Activated CD8-positive, alpha-beta T cell treated with anti-CD3 and anti-CD28 coated beads for 36 hours (primary cell): ENCODE measurements at places on chromosomes 1 and 21. TPM values are rescaled to one million over a fixed set of nuclear protein-coding genes. Genes with fewer than 3 reads are reported as not detected.

The LCK gene
- 289 TPM for total RNA-seq

The RNF186 gene
- total RNA-seq, result not detected

The ITLN1 gene
- not detected for total RNA-seq

The CNR2 gene
- 0.25 TPM for total RNA-seq

The KRTAP21-2 gene
- not detected for total RNA-seq

DNA sequence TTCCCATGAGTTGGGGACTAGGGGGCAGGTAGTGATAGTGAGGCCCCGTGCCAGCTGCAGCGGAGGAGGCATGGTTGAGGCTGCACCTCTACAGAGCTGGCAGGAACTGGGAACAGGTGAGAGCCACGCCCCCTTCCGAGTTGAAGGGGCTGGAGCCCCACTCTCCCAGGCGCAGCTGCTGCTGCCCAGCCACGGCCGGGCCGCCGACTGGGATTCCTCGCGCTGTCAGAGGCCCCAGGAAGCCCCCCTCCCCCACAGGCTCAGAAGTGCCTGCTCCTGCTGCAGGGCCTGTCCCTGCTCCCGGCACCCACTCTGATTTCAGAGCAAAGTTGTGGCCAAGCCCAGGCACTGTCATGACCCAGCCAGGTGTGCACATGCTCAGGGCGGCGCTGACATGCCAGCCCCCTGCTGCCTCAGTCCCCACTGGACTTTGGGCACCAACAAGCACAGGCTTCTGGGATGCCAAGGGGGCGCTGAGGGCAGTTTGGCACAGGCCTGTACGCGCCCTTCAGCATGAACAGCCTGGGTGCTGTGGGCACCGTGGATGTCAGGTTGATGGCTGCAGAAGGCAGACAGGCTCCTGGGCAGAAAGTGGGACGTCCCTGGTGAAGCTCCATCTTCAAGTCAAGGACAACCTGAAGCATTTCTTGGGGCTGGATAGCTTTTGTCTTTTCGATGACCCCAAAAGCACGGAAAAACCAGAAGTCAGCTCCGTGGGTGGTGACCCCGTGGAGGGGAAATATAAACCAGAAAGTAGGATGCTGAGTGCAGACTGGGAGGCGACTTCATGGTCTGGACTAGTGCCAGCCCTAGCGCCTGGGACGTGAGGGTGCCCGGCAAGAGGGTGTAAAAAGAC, 121.5 kb downstream of the SIM2 start:
- DNase-seq, result no peak

DNA sequence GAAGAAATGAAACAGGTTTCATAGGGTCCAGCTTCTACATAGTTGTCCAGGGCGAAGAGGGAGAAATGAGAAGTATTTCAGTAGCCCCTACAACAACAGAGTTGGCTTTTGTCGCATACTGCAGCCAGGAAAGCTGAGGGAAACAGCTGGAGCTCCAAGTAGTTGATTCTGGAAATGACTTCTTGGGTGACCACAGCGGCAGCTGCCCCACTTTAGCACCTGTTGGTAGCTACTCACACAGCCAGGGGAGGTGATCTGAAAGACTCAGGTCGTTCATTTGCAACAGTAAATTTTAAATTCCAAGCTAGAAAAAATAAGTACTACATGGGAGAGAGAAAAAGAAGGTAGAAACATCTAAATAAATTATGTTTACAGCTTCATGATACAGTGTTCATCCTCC, 2.3 kb downstream of the TTC13 start:
- DNase-seq, result no peak

- DNase-seq, result peak; percentile 78
These were observed 8.2 kb downstream of the IFFO2 start for GRCh38 chr1:18948048-18948912.

- DNase-seq, result peak; percentile 84
These were observed 19.5 kb upstream of the NCMAP start for GRCh38 chr1:24536391-24536840.

GRCh38 chr1:157512036-157512969, 40.0 kb downstream of the FCRL5 start:
- DNase-seq, result no peak

DNA sequence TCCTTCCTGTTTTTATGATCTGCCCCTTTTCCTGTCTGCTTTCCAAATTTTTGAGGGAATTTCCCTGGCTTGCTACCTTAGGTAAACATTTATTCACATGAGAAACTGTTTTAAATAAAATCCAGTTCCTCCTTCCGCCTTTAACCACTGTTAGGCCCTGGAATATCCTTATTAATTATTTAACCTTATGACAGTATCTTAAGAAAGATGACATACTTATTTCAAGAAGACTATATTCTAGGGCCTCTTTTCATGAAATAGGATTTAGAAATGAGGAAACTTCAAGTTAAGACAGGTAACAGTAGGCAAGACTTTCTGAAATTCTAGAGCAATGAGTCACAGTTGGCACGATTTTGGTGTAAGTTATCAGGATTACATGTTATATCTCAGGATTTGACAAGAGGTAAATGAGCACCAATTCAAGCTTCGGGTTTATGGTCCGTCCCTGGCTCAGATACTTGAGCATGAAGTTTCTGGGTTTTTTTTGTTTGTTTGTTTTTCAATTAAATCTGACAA, 2.0 kb upstream of the TNFSF18 start:
- no peak for DNase-seq

GRCh38 chr1:1088801-1089680, 14.9 kb upstream of the RNF223 start:
- DNase-seq, result peak; percentile 3

DNA sequence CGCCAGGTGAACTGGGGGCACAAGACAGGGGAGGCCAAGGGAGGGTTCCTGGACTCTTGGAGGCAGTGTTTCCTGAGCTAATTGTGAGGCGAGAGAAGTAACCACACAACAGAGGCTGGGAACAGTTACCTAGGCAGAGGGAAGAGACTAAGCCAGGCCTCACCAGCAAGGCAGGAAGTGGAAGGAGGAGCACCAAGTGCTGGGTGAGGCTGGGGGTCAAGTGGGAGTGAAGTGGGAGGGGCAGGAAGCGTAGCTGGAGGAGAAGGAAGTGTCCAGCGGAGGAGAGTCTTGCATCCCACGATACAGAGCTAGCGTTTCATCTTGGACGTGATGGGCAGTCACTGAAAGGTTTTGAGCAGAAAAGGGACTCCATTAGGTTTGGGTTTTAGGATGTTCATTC, 48.3 kb upstream of the CAPZB start:
- no peak for DNase-seq

GRCh38 chr21:45494851-45495680, 47.2 kb downstream of the SLC19A1 start:
- DNase-seq, result no peak

- DNase-seq, result no peak
These were observed 29.6 kb upstream of the RGS16 start for GRCh38 chr1:182633657-182634281.

- peak; percentile 76 for DNase-seq
These were observed 1.6 kb upstream of the ENO1 start for GRCh38 chr1:8879922-8880676.

DNA sequence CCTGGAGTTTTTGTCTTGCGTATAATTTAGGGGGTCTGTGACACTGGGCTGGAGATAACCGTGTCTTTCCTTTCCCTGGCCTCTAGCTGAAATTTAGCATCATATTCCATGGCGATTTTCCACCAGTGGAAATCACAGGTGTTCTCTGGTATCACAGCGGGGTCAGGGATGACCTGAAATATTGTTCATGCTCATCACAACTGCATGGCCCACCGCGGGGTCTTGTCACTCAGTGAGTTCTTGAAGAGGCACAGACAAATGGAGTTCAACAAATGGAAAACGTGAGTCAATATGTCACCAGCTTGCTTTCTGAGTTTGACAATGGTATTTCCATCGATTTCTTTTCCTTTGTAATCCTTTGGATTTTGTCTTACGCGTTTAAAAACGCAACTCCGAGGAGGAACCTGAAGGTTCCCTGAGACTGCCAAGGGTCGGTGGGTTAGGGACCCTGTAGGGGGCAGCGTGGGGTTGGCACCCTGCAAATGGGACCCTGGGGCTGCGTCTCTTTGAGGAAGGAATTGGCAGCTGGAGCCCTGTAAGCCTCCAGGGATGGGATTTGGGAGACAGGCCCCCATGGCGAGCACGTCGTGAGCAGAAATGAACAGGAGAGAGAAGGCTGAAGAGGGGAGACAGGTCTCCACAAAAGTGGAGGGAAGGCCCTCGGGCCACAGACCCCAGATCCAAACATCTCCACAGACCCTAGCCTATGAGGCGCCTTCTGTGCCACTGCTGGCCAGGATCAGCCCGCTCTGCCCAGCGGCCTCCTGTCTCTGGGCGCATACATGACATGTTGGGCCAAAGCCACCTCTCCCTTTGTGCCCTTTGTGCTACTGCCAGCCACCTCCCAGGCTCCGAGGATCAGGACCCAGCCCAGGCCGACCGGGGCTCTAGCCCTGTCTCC, 32.1 kb upstream of the RUNX3 start:
- DNase-seq, result no peak

DNA sequence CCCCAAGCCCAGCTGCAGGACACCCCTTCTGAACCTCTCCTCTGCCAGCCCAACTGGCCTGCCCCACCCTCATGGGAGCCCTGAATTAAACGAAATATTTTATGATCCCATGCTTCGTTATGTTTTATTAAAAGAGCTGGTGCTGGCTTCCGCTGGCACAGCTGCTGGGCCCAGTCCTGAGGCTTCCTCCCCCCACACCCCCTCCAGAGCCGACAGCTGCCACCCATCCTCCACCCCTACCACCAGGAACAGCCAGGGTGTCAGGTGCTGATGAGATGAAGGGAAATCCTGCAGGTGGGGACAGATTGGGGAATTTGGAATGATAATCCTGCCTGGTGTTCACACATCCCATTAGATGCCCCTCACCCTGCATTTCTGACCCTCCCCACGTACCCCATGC, 19.0 kb downstream of the IGSF21 start:
- DNase-seq, result no peak
